Fibroblast of skin of back (primary cell): ENCODE measurements at places on chromosomes 3 and 15.
A peak's percentile ranks its signal among the peaks of the same experiment; 100 is the strongest.

DNA sequence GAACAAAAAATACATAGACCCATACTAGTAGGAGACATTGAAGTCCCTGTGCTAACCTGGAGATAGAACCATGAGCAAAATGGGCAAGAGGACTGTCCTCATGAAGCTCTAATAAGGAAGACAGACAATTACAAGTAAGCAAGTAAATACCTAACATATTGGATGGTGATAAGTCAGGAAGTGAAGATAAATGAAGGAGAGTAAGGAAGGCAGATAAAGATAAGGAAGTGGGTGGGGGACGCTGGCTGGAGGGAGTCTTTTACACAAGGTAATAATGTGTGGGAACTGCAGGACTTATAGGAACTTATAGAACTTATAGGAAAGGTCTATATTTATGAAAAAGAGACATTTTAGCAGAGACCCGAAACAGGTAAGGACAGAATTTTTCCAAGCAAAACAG is 148.9 kb upstream of the ABI3BP start:
- no peak for DNase-seq

DNA sequence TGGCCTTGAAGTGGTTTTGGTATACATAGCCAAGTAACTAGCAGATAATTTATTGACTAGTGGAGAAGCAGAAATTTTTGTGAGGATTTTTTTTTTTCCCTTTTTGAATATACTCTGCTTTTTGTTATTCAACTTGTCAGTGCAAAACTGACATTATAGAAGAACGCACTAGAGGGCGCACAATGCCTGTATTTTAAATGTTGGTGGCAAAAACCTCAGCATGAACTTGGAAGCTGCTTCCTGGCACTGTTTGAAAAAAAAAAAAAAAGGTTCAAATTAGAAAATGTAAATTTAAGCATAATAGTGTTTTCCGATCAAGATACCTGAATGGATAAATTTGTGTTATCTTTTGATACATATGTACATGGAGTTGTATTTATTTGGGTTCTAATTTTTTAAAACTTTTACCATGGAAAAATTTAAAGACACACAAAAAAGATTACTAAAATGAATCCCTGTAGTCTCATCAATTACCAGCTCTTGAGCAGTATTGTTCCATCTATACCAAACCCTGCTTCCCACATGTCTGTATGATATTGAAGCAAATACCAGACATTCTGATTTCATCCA is 56.0 kb downstream of the SLC25A26 start:
- DNase-seq: peak; percentile 73

- DNase-seq: peak; percentile 33
Observed at GRCh38 chr3:52456169-52456799, 880 bp downstream of the NISCH start.

DNA sequence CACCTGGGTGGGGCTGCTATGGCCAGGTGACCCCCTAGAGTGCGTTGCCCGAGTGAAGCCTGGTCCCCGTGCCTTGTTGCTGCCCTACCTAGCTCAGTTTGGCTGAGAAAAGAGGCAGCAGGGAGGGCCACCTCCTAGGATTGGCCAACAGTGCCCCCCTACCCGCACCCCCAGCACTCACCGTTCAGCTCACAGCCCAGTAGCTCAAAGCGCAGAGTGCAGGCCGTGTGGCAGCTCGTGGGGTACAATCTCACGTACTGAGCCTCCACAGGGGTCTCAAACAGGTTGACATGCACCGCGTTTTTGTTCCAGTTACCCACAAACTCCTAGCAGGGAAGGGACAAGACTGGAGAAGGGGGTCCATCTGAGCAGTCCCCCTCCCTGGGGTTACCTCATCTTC is 7.6 kb downstream of the MFGE8 start:
- no peak for DNase-seq

DNA sequence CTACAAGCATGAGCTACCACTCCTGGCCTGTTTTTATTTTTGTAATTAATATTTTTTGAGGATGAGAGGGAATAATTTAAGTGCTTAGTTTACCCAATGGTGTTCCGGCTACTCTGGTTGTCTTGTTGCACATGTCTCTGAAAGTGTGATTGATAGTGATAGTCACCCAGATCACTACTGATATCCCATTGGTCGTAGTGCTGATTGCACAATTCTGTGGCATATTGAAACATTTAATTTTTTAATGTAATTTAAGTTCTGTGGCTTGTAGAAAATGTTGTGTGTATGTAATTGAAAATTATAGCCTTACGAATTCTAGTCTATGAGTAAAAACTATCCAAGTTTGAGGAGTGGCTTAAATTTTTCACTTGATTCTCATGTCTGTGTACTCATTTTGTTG is 11.9 kb downstream of the ARIH2 start:
- no peak for DNase-seq
